ENCODE measurements at places on chromosomes 5 and 9.

GRCh38 chr9:16543225-16543624, 327.2 kb downstream of the BNC2 start:
- no peak for DNase-seq

DNA sequence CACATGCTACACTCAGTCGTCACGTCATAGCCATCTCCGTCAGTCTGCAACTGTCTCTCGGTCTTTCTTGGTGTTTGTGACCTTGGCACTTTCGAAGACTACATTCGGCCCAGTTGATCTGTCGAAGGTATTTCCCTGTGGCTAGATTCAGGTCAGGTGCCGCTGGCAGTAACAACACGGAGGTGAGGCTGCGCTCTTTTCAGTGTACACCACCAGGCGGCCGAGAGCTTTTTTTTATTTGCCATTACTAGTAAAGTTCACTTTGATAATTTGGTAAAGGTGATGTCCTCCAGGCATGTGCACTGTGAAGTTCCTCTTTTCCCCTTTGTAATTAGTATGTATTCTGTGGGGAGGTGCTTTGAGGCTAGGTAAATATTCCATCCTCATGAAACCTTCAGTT, 49.7 kb downstream of the RNF130 start:
- DNase-seq = no peak

DNA sequence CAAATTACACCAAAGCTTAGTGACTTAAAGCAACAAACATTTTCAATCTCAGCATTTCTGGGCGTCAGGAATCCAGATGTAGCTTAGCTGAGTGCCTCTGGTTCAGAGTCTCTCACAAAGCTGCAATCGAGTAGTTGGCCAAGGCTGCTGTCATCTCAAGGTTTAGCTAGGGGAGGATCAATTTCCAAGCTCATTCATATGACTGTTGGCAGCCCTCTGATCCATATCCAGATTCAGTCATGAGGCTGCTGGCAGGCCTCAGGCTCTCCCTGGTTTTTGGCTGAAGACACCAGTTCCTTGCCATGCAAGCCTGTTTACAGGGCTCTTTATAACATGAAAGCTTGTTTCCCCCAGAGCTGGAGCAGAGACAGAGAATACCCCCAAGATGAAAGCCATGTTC, 419.5 kb upstream of the TLE4 start:
- DNase-seq = no peak

DNA sequence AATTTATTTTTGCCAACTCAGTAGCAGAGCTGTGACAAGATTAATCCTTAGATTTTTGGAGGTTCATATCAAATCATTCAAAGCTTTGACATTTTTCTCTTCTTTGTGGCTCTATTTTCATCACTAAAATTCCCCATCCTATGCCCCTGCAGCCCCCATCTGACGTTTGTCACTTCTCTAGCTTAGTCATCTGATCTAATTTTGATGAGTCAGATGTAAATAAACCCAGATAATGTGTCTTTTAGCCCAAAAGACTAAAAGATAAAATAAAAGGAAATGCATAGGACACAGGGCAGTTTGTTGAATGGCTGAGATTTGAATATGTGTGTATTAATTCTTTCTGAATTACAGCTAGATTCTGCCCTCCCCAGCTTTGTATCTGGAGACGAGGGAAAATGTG, 897 bp upstream of the HSPB3 start:
- no peak for DNase-seq

DNA sequence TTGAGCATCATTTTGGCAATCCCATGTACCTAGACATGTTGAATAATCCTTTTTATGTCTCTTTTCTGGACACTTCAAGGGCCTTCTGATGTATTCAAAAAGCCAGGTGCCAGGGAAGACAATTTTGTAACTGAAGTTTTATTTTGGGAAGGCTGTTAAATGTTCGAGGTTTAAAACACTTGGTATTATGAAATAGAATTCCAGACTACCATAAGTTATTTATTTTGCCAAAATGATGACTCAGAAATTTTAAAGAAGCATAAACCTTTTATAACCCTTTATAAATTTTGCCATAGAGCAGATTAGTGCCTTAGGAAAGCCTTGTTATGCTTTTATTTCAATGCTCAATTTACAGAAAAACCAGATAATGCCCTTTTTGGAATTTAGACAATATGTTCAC, 30.3 kb upstream of the UHRF2 start:
- no peak for DNase-seq

DNA sequence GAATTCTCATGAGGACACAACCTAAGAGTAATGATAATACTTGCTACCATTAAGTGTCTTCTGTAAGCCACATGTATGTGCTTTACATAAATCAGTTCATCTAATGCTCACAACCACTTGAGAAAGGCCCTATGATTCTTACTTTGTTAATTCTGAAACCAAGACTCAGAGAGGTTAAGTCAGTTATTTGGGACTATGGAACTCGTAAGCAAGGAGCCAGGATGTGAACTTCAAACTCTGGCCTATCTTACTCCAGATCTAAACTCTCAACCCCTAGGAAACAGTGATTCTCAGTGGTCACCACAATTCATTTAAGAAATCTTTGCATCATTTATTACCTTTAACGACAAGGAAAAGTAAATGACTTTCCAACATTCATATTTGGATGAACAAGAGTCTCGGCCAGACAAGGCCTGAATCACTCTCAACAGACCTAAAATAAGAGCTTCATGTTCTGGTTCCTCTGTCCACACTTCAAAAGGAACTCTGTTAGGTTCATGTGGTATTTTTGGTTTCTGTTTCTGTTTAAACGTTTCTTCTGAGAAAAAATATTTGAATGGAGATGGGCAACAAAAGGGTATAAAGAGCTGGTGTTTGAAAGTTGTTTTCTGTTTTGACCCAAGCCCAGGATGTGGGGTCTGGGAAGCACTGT, 104.8 kb downstream of the LPAR1 start:
- no peak for DNase-seq

- DNase-seq = no peak
These were observed 183.0 kb downstream of the CDK5RAP2 start for GRCh38 chr9:120396931-120397330.

DNA sequence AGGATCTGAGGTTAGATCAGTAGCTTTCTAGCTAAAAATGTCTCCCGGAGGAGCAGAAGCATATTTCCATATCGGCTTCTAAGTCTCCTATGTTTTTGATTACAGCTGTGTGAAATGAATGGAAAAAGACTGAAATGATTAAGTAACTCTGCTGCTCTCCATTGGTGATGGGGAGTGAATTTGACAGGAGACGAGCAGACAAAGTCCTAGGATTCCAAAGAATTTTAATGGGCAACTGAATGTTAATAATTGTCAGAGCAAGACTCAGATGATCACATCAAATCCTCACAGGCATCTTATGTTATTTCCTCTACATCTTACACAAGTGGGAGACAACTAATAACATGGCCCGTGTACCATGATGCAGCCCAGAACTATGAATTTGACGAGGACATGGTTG, 66.8 kb downstream of the LIX1 start:
- no peak for DNase-seq

GRCh38 chr5:14101922-14102321, 41.2 kb upstream of the TRIO start:
- DNase-seq = peak; percentile 76

- no peak for DNase-seq
These were observed 125.6 kb downstream of the LPAR1 start for GRCh38 chr9:110912419-110913291.

DNA sequence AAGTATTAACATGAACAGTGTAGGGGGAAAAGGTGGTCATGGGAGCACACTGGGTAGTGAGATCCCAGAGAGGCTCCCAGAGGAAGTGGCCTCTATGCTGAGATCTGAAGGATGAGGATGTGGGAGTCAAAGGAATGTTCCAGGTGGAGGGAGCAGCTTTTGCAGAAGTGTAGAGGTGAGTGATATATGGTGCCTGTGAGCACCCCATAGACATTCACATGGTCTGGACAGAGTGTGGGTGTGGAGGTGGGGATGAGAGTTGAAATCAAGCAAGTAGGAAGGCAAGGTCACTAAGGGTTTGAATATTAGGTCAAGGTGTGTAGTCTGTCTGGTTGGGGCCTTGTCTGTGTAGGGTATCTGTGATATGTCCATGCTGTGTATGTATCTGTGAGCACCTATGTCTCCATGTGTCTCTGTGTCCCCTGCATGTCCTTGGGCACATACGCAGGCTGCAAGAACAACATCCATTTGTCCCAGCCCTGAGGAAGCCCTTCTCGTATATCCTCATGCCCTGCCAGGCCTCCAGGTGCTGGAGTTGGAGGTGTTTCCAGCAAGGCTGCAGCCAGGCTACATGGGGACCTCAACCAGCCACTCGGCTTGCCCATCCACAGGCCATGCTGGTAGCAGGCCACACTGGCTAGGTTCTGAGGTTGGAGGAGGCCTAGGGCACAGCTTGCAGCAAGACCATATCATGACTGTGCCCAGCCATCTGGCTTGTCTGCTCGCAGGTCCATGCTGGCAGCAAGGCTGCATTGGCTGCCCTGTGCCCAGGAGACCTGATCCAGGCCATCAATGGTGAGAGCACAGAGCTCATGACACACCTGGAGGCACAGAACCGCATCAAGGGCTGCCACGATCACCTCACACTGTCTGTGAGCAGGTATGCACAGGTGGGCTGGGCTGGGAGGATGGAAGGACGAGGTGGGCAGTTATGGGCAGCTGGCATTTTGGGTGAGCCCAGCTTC, 4.7 kb downstream of the PDLIM4 start:
- DNase-seq = no peak

GRCh38 chr9:114196979-114197622, 41.8 kb downstream of the COL27A1 start:
- DNase-seq = no peak

DNA sequence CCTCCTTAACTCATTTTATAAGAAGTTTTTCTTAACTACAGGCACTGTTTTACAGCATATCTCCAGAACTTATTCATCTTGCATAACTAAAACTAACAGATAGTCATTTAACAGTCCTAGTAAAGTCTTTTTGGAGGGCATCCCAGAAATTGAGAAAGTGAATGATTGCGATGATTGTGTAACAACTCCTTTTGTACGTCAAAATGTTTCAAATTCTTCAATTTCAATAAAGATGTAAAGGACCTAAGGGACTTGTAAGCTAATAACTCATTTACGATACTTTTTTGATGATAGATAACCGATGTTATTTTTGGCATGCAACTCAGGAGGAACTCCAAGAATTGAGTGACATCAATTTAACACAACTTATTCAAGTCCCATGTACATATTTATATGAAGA, 42.7 kb downstream of the SVEP1 start:
- DNase-seq = no peak

GRCh38 chr9:129109537-129109903, 1.1 kb downstream of the CRAT start:
- peak; percentile 34 for DNase-seq

DNA sequence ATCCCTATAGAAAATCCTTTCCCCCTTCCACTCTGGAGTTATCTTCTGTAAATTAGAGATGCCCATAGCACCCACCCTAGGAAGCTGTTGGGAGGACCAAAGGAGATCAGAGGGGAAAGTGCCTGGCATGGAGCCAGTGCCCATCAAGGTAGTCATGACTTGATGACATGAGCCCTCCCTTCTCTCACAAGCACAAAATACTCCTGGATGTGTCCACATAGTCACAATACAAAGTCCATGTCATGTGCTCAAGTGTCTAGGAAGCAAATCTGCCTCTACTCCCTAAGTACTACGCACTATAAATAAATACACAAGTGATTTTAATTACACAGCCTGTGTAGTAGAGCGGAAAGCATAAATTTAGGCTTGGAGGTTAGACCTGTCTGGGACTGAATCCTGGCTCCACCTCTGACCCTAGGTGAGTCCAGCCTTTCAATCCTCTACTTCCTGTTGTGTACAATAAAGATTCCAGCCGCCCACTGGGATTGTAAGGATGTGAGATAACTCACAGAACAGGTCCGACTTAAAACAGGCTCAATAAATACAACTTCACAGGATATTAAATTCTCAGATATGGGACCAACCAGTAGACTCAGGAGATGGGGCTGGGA, 30.6 kb downstream of the TTC39B start:
- no peak for DNase-seq

GRCh38 chr5:122263352-122264030, 48.5 kb upstream of the SNCAIP start:
- no peak for DNase-seq

DNA sequence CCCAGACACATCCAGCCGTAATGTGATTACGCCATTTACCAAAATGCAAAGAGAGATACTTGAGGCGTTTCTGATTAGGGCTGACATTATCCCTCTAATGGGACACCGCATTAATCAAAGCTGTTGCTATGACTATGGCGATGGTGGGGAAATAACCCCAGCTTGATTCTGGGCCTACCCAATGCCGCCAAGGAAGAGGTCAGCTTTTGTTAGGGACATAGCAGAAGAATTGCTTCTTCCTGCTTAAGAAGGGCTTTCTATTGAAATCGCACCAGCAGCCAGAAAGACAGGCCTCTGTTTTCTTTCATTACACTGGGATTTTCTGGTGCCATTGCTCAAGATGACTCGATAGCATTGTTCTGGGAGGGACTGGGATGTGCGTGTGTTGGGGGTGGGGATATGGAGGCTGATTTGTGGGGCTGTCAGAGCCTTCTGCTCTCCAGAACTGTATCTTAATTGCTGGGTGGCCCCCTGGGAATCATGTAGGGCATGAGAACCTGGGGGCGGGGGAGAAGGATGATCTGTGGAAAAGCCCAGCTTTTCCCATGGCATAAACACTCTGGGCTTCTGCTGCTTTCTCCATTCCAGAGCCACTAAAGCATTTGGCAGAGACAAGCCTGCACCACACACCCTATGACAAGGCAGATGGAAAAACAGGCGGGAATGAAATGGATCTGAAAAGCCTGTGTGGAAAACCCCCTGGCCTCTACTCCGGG, 106.5 kb upstream of the RAD23B start:
- peak; percentile 32 for DNase-seq

GRCh38 chr5:73640861-73641320, 14.9 kb downstream of the ARHGEF28 start:
- DNase-seq = no peak

DNA sequence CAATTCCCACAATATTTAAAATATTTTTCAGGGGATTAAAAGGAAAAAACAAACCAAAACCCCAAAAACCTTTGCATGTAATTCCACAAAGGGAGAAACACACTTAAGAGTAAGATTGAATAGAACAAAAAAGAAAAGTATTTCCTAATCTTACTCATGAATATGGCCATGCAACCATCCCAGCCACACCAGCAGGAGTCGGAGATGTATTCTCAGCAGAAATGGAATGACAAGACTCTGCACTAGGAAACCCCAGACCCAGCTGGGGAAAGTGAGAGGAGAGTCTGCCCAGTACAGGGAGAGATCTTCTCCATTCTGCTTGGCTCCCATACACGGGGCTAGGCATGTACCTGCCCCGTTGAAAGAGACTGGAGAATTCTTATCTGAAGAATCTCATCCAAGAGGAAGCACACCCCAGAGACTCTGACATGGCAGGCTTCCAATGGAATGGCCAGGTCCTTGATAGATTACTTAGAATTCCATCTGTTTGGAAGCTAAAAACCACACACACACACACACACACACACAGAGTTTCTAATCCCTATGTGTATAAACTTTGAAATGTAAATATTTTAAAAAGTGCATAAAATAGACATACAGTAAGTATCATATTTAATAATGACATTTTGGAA, 118.8 kb downstream of the GADD45G start:
- no peak for DNase-seq

- no peak for DNase-seq
These were observed 366.0 kb upstream of the TRPC7 start for GRCh38 chr5:136731241-136731900.

Data from neural progenitor cell (in vitro differentiated cells).